ENCODE measurements at places on chromosomes 3 and 15.

- peak; percentile 69 for DNase-seq
These were observed 8.2 kb upstream of the ZNF589 start for GRCh38 chr3:48232734-48233133.

DNA sequence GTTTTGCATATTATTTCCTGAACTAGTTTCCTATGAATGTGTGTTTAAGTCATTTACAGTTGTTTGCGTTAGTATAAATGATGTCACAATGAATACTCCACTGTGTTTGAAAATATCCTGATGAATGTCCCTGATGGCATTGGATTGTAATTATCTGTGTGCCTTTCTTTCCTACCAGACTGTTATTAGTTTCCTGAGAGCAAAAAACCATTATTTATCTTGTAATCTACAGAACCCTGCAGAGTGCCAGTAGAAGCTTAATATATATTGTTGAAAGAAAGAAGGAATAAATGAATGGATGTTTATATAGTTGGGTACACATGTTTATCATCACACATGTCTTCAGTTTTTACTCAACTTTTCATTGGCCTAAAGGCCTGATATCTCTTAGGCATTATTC lies 312.6 kb downstream of the AGBL1 start:
- DNase-seq, result no peak

DNA sequence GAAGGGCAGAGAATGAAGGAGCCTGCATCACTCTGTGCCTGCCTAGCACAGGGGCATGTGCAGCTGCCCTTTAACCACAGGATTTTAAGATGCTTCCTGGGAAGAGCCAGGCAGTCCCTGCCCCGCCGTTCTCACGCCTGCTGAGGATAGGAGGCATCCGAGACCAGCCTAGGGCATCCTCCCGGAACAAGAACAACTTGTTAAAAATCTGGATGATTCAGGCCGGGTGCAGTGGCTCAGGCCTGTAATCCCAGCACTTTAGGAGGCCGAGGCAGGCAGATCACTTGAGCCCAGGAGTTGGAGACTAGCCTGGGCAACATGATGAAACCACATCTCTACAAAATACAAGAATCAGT lies 15.2 kb downstream of the NRROS start:
- no peak for DNase-seq

DNA sequence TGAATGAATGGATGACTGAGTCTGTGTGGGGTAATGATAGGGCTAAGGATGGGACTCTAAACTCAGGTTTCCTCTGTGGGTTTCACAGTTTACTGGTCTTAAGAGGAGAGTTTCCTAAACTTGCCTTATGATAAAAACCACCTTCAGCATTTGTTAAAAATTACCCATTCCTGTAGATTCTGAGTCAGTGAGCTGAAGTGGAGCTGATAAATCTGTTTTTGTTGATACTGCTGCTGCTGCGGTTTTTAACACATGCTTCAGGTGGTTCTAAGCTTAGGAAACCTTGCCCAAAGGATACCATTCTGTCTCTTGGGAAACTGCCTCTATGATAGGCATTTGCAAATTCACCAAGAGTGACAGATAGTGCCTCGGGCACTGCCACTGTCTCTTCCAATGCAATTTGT lies 52.6 kb downstream of the MECOM start:
- DNase-seq, result no peak

DNA sequence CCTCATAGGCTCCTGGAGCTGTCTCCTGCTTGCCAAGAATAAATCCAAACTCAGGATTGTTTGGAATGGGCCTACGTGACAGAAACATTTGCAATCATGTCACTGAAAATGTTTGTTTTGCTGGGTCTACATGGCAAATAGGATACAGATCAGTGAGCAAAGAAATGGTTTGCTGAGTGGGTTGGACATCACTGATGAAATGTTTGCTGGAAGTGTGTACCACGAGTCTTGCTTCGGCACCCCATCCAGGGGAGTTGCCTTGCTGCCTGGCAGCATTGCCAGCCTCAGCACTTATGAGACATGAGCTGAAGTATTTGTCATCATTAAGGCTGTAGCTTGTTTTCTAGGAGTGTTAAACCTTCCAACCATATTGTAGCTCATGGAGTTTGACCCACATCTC lies 213.3 kb upstream of the CFAP20DC start:
- DNase-seq, result no peak
